Fibroblast of skin of abdomen (primary cell): ENCODE measurements at places on chromosomes 1 and 21.

- no peak for DNase-seq
Measured at GRCh38 chr1:4726620-4727341, 72.4 kb downstream of the AJAP1 start.

GRCh38 chr1:223622132-223622842 lies 43.2 kb downstream of the CAPN8 start:
- no peak for DNase-seq

DNA sequence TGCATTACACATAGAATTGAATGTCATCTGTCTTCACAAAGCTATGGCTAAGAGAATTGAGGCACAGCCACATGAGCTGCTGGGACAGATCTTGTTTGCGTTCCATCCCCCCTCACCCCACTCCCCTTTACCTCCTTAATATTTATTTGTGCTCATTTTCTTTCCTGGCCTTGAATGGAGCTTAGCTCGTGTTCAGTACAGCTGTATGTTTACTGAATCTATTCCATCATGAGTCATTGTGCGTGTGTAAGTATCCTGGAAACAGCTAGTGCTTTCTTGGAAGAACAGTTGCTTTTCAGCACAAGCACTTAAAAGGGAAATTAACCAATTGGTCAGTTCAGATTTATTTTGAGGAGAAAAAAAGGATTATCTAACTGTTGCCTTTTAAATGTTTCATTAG lies 14.7 kb downstream of the PROX1 start:
- no peak for DNase-seq

- no peak for DNase-seq
Measured at GRCh38 chr1:212013672-212014071, 21.7 kb downstream of the INTS7 start.

GRCh38 chr1:218613105-218613504 lies 268.0 kb downstream of the TGFB2 start:
- DNase-seq, result no peak

DNA sequence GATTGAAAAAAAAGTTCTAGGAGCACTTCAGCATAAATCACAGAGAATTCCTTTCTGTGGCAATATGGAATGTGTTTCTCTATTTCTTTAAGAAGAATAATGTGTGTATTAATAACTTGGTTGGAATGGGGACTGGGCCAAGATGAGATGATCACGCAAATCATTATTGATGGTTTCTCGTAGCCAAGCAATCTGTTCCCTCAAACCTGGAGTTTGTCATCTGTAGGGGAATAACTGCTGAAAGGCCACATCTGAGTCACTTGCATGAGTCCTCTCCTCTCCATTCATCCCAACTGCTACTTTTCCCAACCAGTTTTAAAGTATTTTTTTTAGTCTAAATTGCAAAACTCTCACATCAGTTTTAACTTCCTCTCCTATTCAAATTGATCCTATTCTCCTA lies 480.4 kb downstream of the PLPP3 start:
- DNase-seq, result peak; percentile 99

DNA sequence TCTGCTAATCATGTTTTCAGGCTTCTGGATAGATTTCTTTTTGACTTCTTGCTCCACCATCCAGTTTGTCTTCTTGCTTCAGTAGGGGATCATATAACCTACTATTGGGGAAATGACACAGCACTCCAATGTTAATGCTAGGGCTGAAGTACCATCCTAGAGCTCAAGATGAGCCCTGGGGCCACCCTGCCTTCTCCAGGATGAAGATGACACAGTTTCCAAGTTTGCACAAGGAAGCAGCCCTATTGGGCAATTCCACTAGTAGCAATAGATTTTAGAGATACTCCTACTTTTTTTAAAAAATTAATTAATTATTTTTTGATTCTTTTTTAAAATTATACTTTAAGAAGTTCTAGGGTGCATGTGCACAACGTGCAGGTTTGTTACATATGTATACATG lies 11.3 kb upstream of the KLF18 start:
- DNase-seq, result no peak

DNA sequence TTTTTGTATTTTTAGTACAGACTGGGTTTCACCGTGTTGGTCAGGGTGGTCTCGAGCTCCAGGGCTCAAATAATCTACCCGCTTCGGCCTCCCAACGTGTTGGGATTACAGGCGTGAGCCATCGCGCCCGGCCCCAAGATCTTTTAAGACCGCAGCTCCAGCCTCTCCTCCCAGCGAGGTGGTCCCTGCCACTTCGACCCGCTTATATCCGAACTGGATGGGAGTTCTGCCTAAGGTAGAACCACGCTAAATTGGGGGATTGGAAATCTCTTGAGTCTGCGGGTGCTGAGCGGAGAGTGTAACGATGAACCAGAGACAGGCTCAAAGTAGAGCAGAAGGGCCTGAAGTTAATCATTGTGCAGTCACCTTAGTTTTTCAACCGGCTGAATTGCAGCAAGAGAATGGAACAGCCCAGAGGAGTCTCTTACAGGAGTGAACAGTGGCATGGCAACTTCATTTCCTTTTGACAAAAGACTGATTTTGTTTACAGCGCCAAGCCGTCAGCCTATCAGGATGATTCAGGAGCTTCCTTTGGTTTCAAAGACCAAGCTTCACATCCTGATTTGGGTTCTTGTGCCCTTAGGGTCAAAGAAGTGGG lies 726 bp upstream of the CYB5R1 start:
- DNase-seq, result no peak

DNA sequence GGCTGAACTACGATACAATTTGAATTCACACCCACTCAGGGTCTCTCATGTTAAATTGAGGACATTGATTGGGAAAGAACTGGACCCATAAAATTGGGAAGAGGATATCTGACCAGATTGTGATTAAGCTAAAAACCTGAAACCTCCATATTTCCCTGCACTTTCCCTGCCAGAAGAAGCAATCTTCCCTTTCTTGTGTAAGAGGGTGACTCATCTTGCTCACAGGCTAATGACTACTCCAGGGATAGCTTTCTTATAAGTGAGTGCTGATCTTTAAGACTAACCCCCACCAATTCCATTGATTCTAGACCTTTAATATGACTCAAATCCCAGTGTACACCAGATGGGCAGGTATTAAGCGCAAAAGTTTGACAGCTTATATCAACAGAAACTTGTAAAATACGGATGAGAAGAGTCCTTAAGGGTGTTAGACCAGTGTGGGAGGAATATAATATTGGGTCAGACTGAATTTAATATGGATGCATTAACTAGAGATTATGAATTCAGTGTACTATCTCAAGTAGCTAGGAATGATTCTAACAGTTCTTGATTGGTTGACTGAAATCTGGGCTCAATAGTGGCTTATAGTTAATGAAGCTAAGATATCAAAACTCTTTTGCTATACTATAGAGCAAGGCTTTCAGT lies 12.1 kb upstream of the SGIP1 start:
- DNase-seq, result peak; percentile 84
